ENCODE measurements at places on chromosomes 3 and 15.

DNA sequence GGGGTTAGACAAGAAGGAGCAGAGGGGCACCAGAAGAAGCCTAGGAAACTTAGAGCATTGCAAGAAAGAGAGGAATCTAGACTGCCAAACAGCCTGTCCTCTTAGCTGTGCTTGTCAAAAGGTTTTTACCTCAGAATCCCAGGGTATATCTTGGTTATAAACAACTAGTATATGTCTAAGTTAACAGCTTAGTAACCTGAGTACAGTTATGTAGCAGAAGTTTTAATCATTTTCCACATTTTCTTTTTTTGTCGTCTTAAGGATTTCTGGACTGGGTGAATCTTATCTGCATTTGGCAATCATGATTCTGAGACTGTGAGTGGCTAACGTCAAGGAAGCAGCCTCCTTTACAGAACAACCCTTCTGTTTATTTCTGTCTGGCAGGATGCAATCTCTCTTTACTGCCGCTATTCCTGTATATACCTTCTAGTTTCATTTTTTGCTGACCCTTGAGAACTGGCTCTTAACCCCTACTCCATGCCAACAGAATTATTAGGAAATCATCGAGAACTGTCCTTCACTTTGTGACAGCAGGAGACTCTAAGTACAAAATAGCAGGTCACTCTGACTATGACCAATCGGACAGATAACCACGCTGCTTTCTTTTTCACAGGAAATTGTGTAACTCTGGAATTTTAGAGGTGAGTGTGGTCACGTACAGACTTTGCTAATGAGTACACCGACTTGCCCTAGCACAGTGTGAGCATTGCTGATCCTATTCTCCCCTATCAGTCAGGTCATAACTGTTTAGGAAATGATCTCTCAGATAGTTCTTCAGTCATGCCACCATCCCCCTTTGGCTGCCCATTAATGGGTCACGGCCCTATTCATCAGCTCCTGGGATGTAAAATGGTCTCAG lies 3.3 kb upstream of the CP start:
- DNase-seq, result peak; percentile 82

GRCh38 chr3:99500485-99500884 lies 137.9 kb upstream of the COL8A1 start:
- DNase-seq, result no peak

- peak; percentile 21 for DNase-seq
Measured at GRCh38 chr3:169923189-169923588, 11.8 kb downstream of the SAMD7 start.

GRCh38 chr15:94231723-94232468 lies 535 bp downstream of the MCTP2 start:
- no peak for DNase-seq

- no peak for DNase-seq
Measured at GRCh38 chr3:14547693-14548092, 7.6 kb upstream of the GRIP2 start.

GRCh38 chr3:155548195-155548594 lies 196.7 kb downstream of the PLCH1 start:
- peak; percentile 11 for DNase-seq

DNA sequence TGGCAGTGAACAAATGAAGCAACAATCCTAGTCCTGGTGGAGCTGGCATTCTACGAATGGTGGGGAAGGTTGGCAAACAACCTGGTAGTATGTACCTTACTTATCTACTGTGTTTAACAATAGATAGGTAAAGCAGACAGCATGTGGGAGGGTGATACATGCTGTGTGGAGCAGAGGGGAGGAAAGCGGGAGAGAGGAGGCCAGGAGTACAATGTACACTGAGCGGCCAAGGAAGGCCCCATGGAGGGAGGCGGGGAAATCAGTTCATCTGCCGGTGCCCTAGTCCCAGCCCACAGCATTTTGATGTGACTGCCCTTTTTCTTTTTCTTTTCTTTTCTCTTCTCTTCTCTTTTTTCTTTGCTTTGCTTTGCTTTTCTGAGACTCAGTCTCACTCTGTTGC lies 5.3 kb upstream of the RHCG start:
- DNase-seq, result no peak

DNA sequence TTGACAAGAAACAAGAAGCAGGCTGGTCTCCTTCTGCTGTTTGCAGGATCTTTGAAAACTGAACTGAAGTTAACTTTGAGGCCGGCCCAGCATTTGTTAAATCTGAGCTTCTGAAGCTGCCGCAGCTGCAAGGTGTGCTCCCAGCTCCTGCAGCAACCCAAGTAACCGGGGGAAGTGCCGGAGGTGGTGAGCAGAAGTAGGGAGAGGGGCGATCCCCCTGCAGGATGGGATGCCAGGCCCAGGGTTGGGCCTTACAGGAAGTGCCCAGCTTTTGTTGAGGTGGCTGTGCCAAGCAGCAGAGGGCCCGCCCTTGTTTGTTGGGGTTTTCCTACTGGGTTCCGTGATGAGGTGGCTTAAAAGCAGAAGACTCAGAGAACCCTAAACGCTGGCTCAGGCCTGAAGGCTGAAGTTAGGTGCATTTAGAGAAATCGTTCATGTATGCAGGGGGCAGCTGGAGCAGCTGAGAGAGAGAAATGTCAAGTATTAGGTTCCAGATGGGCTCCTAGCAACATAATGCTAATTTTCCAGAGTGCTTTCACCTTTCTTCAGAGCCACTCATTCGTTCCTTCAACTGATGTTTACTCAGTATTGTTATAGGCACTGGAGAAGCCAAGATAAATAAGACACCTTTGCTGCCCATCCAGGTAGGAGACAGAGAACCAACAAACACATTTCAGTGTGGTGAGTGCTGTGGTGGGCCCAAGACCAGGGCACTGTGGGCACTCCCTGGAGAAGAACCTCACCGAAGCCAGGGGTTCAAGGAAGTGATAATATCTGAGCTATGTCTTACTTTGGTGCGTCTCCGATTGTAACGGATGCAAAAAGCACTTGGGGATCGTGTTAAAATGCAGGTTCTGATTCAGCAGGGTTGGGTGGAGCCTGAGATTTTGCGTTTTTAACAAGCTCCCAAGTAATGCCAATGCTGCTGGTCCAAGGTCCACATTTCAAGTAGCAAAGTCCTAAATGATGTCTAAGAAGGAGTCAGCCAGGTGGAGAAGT lies 42.2 kb upstream of the PLCL2 start:
- no peak for DNase-seq

GRCh38 chr15:85155857-85156256 lies 174.2 kb downstream of the PDE8A start:
- no peak for DNase-seq

DNA sequence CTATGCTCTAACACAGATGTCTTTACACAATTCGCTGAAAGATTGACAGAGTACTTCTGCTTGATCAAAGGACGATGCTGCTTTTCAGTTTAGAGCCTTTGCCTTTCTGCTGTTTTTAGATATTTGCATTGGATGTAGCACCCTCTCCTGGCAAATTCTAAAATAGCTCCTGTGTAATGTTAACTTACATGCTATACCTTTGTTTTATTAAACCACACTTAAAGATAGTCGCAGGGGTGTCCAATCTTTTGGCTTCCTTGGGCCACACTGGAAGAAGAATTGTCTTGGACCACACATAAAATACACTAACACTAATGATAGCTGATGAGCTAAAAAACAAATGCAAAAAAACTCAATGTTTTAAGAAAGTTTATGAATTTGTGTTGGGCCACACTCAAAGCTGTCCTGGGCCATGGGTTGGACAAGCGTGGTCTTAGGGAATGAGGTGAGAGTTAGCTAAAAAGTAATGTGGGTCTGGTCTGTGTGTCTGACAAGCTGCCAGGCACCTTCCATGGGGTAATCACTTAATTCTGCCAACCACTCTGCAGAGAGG lies 62.9 kb downstream of the ATG7 start:
- peak; percentile 78 for DNase-seq

- no peak for DNase-seq
Measured at GRCh38 chr15:61173899-61174689, 55.0 kb downstream of the RORA start.

GRCh38 chr3:72818905-72819304 lies 29.3 kb downstream of the SHQ1 start:
- peak; percentile 78 for DNase-seq

DNA sequence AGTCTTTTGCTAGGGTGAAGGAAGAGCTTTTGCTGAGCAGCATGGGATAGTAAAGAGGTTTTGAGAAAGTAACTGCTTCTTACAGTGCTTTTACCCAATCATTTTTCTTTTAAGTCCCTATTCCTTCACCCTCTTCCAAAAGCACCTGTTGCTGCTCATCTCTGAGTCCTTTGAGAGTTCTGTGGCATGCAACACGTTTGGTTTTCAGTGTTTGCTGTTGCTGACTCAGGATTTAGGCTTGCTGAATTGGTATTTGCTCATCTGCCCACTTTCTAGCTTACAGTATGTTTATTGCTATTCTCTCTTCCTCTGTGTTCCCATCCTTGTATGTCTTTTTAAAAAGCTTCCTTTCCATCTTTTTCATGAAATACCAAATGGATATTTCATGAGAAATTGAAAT lies 55.9 kb upstream of the THRB start:
- DNase-seq, result no peak

- no peak for DNase-seq
Measured at GRCh38 chr3:14433106-14433505, 30.7 kb downstream of the SLC6A6 start.

DNA sequence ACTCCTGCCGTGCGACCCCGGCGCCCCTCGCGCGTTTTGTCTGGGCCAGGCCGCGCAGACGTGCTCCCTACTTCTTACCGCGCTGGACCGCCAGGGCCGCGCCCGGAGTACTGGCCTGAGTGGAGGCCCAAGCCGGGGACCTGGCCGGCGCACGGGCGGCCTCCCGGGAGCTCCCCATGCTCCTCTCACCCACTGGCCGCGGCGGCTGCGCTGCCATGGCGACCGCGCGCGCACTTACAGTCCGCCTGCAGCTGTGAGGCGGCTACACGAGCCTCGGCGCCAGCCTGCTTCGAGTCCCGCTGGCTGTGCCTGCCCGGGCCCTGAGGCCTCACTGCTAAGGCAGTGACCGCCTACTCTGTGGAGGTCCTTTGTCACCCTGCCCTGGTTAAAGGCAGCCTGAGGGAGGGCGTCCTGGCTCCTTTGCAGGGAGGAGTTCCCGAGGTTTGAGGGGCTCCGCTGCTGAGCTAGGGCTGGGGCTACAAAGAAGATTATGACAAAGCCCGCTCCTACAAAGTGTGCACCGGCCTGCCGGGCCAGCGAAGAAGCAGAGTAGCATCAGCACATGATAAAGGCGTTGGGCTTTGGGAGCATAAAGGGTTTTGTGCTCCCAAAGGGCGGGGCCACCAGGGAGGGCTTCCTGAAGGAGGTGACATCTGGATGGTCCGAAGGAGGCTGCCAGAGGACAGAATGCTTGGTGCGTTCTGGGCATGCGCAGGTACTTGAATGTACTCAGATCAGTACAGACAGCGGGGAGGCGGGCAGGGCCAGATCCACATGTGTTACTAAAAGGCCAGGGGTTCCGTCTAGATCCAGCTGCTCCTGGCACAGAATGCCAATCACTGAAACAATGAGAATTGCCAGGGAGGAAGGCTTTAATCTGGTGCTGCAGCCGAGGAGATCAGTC lies at the start of the genes LRRC34 and LRRIQ4:
TSS of gene LRRC34 (minus strand) at position 573 of the 904 bp plus-strand sequence. CDS start at position 217, 356 bp downstream.
TSS of gene LRRIQ4 (plus strand) at position 539 of the 904 bp plus-strand sequence. CDS start 9,052 bp downstream, outside the sequence.
- peak; percentile 81 for DNase-seq

- no peak for DNase-seq
Measured at GRCh38 chr15:61892140-61892539, 168.1 kb downstream of the VPS13C start.

DNA sequence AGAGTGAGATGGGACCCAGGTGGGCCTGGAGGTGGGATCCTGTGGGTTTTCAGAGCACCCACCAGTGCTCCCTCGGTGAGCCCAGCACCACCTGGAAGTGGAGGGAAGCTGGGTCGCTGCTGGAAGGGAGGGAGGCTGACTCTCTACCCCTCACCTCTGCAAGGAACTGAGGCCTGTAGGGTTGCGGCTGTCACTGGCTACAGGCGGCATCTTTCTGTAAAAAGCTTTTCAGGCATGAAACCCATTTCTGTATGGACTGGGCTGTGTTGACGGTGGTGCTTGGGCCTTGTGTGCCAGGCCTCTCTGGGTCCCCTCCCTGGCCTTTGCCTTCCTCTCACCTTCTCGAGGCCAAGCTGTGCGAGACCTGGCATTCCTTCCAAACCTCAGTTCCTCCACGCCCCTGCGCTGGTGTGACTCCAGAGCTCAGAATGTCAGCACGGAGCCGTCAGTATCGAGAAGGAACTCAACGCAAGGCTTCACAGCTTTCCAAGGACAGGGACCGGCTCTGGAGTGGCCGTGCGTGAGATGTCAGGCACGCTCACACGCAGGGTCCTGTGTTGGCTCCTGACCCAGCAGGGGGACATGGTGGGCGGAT lies 16.6 kb downstream of the ABTB1 start:
- no peak for DNase-seq

DNA sequence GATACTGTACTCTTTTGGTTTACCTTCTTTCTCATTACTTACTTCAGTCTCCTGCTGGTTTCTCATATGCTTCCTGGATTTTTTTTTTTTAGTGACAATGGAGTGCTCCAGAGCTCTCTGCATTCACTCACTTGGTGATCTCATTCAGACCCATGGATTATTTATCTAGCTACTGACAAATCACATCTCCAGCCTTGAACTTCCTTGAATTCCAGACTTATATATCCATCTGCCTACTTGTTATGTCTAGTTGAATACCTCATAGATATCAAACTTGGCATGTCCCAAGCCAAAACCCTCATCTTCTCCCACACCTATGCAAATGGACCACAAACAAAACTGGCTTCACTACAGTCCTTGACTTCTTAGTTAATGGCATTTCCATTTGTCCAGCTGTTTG lies 234.7 kb upstream of the ZPLD1 start:
- DNase-seq, result peak; percentile 83

DNA sequence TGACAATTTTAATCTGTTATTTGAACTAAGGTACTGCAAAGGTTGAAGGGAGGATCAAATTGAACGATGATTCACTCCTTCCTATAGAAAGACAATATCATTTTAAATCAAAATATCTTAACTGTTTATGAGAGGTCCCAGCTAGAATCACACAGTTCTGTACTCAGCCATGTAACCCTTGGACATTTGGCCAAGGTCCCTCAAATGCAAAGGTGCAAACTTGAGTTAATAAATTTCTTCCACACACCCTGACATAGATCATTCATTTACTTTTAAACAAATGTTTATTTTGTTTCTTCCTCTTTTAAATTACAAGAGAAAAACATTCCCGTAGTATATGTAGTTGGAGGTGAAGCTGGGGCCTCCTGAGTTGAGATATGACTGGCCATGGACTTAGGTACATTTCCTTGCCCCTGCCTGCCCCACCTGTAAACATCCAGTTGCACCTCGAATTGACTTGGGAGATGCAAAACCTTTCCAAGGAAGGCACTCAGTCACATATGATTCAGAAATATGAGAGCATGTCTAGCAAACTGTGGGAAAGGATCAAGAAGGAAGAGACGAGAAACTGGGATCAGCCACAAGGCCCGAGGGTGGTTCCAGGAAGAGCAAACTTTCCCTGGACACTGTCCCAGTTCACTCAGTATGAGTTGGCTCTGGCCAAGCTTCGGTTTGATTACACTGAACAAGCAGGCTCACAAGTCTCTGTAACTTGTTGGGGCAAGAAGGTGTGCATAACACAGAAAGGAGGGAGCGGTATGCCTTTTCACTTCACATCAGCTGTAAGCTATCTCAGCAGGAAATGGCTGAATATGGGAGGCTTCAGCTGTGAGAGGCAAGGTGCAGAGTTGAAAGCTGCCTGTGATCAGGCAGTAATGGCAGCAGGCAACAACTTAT lies 6.7 kb downstream of the TNFSF10 start:
- DNase-seq, result peak; percentile 75

- DNase-seq, result no peak
Measured at GRCh38 chr3:10601151-10601856, 95.9 kb upstream of the ATP2B2 start.

GRCh38 chr3:62559831-62560445 lies 186.6 kb upstream of the FEZF2 start:
- DNase-seq, result peak; percentile 47

- no peak for DNase-seq
Measured at GRCh38 chr3:61685755-61686154, 124.4 kb downstream of the PTPRG start.

- no peak for DNase-seq
Measured at GRCh38 chr15:92306663-92307062, 87.0 kb upstream of the ST8SIA2 start.
